Thoracic aorta (tissue), 2 donors: ENCODE measurements at places on chromosomes 7 and 10. TPM values are rescaled to one million over a fixed set of nuclear protein-coding genes. Genes with fewer than 3 reads are reported as not detected.

The TUBB8 gene
- not detected for total RNA-seq

The GNAT3 gene
- total RNA-seq = not detected

The CALHM2 gene
- 113 TPM for total RNA-seq

The EN2 gene
- total RNA-seq = not detected

The HOGA1 gene
- 12.3 TPM for total RNA-seq

The EGFR gene
- total RNA-seq = 56.7 TPM

The PRR15 gene
- 6.0 TPM for total RNA-seq

The SUN3 gene
- not detected for total RNA-seq

The ACSM6 gene
- not detected for total RNA-seq

The ZNF425 gene
- 3.1 TPM for total RNA-seq

The DMBT1 gene
- total RNA-seq = 0.14 TPM

The LRCH4 gene
- total RNA-seq = 99.8 TPM

The MRC1 gene
- 62.6 TPM for total RNA-seq

The PRLHR gene
- total RNA-seq = not detected

The LFNG gene
- 8.0 TPM for total RNA-seq

The ANKRD30A gene
- total RNA-seq = not detected

The FRAT1 gene
- 4.6 TPM for total RNA-seq

The FOXI2 gene
- total RNA-seq = 0.78 TPM

The HOXA11 gene
- total RNA-seq = 0.28 TPM

The ADARB2 gene
- total RNA-seq = 3.1 TPM

The DEPP1 gene
- total RNA-seq = 661 TPM

The SEPTIN14 gene
- not detected for total RNA-seq

The CLDN4 gene
- total RNA-seq = not detected

The CYP2C19 gene
- not detected for total RNA-seq

The STN1 gene
- total RNA-seq = 11.6 TPM

The PPP2R2D gene
- total RNA-seq = 34.1 TPM

The IFIT1B gene
- total RNA-seq = not detected

The EIF3A gene
- total RNA-seq = 135 TPM

The PALD1 gene
- total RNA-seq = 19.5 TPM

The SLC26A4 gene
- 1.5 TPM for total RNA-seq

The FAM237B gene
- total RNA-seq = not detected

The TAS2R5 gene
- 2.2 TPM for total RNA-seq

The IKZF1 gene
- 57.8 TPM for total RNA-seq

The NANOS1 gene
- total RNA-seq = 1.4 TPM

The SLC26A3 gene
- not detected for total RNA-seq

The DDX50 gene
- 30.6 TPM for total RNA-seq

The HOXA4 gene
- 6.1 TPM for total RNA-seq
